HuH-7.5 (cell line): ENCODE measurements at places on chromosomes 6 and 20.

DNA sequence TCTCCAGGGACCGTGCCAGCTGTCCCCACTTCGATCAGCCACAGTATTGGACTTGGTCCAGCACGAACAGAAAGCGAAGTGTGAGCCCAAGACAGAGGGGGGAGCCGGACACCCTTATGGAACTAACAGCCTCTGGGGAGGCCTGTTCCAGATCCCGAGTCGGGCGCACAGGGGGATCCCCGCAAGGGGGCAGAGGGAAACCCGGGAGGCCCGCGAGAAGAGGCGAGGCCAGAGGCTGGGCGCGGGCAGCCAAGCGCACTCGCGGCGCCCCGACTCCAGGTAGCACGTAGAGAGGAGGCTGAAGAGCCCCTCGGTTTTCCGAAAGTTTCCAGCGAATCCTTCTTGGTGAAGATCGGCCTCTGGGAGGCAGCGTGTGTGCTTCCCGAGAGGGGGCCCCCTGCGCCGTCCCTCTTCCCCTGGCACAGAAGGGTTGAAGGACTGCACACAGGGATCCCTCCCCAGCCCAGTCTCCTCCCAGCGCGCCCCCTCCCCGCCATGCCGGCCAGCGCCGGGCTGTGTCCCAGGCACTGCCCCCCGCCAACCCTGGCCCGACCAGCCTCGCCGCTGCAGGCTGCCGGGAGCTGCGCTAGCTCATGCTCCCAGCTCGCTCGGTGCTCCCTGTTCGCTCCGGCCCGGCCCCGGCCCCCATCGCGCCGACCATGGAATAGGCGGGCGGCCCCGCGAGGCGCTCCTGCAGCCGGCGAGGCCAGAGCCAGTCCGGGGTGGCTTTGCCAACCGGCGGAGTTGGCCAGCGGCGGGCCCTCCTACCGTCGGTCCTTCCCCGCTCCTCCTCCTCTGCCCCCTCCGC is 577 bp upstream of the SLC24A3 start:
- DNase-seq, result no peak

GRCh38 chr6:99147206-99147605 is 199.5 kb upstream of the FBXL4 start:
- no peak for DNase-seq

DNA sequence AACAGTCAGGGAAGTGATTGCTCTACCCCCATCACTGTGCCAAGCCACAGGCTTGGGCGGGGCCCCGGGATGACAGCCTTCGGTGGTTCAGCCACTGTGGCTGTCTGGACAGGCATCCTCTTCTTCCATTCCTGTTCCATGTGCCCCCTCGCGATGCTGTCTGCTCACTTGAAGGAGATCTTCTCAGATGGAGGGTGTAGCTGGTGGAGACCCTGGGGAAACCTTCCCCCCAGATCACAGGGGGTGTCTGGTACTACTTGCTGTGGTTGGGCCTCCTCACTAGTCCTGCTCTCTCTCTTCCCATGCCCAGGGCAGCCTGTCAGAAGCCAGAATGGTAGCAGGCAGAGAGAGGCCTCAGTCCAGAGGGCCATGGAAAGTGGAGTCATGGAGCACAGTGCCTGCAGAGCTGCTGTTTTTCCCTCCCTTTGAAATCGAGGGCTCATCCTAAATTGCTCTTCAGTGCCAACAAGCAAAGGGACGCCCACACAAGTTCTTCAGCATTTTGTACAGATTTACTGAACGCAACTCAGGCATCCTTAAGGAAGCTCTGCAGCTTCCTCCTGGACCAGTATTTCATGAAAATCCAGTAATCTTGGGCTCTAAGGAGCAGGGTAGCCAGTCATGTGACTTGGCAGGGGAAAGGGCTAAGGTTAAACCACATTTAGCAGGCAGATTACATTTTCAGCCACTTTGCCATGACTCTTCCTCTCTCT is 326.6 kb downstream of the ZFAND3 start:
- no peak for DNase-seq

- DNase-seq, result no peak
Observed at GRCh38 chr20:4304601-4305000, 289.2 kb upstream of the RNF24 start.

- no peak for DNase-seq
Observed at GRCh38 chr20:37392441-37393195, 46.7 kb downstream of the SRC start.

- no peak for DNase-seq
Observed at GRCh38 chr20:62642666-62643520, 590 bp downstream of the SLCO4A1 start.

GRCh38 chr6:19976411-19977129 is 139.4 kb downstream of the ID4 start:
- no peak for DNase-seq
